ENCODE measurements at places on chromosomes 1 and 21. TPM values are rescaled to one million over a fixed set of nuclear protein-coding genes. Genes with fewer than 3 reads are reported as not detected.

DNA sequence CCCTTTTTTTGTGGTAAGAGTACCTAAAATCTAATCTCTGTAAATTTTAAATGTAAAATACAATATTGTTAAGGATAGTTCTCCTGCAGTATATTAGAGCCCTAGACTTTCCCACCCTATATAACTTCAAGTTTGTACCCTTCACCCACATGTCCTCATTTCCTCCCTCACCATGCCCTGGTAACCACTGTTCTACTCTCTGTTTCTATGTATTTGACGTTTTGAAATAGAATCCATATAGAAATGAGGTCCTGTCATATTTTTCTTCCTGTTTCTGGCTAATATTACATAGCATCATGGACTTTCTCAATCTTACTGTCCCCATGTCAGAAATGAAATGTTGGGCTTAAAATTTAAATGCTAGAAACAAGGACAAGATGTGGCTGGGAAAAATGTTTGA is 24.8 kb downstream of the GBP7 start:
- no peak for DNase-seq
- no peaks in the 10 kb centered on the region for H3K4me1 ChIP-seq
- no peak overlapping the region for H3K27ac ChIP-seq
- no peaks in the 10 kb centered on the region for H3K36me3 ChIP-seq
- no peak overlapping the region for H3K4me3 ChIP-seq
- H3K27me3 ChIP-seq: no peaks in the 10 kb centered on the region

DNA sequence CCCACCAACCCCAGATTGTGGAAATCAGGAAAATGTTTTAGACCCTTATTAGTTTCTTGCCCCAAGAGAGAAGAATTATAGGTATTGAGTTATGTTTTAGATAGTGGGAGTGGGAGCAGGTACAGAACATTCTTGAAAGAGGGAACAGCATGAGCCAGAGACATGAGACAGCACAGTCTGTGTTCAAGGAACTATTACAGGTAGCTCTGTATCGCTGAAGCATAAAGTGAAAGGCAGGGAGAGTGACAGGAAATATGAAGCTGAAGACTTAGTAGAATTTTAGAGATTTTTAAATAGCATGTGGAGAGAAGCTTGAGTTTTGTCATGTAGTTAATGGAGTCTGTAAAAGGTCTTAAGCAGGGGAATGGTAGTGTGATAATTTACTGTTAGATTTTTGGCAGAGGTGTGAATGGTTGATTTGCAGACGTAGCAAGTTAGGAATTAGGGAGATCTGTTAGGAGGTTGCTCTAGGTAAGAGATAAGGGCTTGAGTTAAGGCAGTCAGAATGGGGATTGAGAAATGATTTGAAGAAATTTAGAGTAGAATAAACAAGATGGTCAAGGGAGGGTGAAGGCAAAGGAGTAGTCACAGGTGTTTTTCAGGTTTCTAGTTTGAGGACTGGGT is 11.6 kb downstream of the SUCO start:
- no peaks in the 10 kb centered on the region for H3K36me3 ChIP-seq
- no peak overlapping the region for H3K4me3 ChIP-seq
- no peaks in the 10 kb centered on the region for H3K27me3 ChIP-seq
- DNase-seq: no peak

Gene RSBN1
- total RNA-seq: 45.1 TPM

- no peaks in the 10 kb centered on the region for H3K36me3 ChIP-seq
- no peak overlapping the region for H3K27ac ChIP-seq
- H3K4me1 ChIP-seq: no peaks in the 10 kb centered on the region
Observed at GRCh38 chr1:218517459-218517858, 172.3 kb downstream of the TGFB2 start.

DNA sequence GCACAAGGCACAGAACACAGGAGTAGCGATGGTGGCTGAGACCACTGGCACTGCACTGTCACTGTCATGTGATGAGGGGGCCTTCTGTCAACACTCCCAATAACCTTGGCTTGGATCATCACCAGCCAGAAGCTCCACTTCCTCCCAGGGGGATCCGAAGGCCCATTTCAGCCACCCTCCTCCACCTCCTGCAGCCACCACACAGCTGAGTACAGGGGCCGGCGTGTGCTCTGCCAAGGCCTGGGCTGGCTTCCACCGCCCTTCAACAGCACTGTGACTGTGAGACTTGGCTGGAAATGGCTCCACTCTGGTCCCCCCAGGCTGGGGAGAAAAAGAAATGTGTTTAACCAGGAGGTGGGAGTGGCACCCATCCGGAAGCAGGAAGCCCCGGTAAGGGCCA is 9.9 kb upstream of the NADK start:
- peaks cover 7% of the 10 kb centered on the region for H3K4me1 ChIP-seq
- DNase-seq: no peak
- H3K4me3 ChIP-seq: no peak overlapping the region
- H3K36me3 ChIP-seq: peaks cover 33% of the 10 kb centered on the region
- H3K27ac ChIP-seq: no peak overlapping the region

All from T-cell (primary cell).